ENCODE measurements at places on chromosomes 7 and 10.

DNA sequence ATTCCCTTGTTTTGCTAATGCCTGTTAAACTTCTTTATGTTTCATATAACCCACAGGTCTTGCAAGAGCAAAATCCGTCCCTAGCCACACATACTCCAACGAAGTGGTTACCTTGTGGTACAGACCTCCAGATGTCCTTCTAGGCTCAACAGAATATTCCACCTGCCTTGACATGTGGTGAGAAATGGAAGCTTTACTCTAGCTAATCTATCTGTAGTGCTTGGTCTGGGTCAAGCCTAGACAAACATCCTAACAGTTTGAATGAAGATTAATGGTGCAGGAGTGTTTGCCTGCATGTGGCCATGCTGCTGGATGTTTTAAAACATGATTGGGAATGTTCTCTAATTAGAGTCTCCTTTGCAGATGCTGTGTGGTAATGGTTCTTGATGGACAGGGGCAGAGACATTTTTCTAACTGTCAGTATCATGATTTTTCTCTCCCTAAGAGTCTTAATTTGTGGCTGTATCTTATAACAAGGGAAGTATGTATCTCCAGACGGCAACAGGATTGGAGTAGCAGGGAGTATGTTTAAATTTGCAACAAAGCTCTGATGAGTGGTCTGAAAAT, 308.5 kb upstream of the FZD1 start:
- no peak for DNase-seq

- DNase-seq: no peak
Measured at GRCh38 chr7:83588602-83589240, 60.2 kb downstream of the SEMA3E start.

GRCh38 chr10:122567056-122567660, 6.6 kb downstream of the DMBT1 start:
- no peak for DNase-seq

- DNase-seq: no peak
Measured at GRCh38 chr7:130365511-130366441, 14.5 kb upstream of the CPA1 start.

- peak; percentile 26 for DNase-seq
Measured at GRCh38 chr7:106056513-106057203, 55.5 kb downstream of the SYPL1 start.

GRCh38 chr7:76343294-76343930, 15.4 kb downstream of the YWHAG start:
- no peak for DNase-seq

GRCh38 chr7:91752102-91752501, 128.4 kb downstream of the MTERF1 start:
- no peak for DNase-seq

DNA sequence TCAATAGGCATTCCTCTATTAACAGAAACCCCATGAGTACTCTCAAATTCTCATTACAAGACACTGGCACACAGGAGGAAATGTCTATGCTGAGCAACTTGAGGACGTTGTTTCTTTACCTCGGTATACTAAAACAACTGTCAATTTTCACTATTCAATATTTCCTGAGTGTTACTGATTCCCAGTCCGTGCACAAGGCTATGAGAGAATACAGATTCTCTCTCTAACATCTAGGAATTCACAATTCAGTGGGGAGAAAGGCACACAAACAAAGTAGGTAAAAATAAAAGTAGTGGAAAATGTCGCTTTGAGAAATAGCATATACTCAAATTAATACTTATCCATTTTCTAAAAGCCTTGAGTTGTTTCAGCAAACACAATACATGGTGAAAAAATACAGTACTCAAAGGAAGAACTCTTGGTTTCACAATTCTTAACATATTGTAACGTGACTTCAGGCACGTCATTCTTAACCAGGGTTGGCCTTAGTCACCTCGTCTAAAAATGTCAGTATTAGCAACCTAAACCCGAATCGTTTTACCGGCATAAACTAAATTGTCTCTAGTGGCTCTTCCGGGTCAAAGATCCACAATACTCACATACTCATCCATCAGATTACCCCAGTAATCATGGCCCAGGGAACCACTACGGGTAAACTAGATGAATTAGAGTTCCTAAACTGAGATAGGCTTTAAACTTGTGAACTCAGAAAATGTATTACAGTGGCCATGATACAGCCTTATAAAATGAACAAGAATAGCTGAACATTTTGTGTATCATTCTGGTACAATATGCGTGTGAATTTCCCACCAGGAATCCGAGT, 1.5 kb downstream of the IPMK start:
- no peak for DNase-seq

DNA sequence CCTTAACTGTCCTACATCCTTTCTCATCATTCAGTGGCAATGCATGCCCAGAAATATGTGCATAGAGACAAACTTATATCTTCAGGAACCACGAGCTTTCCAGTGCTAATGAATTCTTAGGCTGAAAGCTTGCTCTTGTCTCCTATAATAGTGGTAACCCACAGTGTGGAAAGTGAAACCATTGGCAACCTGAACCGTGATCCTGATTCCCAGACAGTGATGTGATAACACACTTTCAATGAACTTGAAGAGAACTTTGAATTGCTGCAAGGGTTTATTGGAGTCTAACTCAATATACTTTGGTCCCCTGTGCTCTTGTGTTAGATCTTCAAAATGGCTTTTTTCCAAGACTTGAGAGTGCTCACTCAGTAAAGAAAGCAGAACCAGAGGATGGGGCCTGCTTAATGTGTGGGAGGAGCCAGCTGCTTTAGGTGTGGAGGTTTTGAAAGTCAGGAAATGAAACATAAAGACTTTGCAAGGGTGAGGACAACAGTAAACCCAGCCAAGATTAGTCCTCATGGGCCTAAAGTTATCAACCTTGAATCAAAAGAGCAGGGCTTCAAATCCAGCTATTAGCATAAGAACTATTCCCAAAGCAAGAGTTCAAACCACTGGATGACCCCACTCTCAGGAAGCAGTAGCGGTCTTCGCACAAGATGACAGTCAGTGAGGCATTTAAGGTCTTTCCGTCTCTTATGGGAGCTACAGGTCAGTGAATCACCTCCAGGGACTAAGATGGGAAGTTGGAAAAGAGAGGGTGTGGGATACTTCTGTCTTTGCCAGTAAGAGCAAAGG, 332.4 kb upstream of the NRP1 start:
- DNase-seq: no peak

DNA sequence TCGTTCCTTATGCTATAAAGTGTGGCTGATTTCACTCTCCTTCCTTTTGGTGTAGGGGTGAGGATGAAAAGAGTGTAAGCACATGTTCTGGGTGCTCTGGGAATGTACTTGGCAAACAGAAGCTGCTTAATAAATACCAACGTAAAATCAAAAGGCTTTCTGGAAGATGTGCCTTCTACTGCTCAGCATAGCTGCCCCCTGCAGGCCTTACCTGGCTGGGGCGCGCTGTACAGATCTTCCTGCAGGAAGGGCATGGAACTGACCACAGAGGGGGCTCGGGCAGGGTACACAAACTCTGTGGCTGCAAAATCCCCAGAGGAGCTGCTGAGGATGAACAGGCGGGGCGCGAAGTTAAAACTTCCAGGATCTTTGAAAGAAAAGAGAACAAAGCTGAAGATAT, 169.4 kb downstream of the SVIL start:
- DNase-seq: no peak

DNA sequence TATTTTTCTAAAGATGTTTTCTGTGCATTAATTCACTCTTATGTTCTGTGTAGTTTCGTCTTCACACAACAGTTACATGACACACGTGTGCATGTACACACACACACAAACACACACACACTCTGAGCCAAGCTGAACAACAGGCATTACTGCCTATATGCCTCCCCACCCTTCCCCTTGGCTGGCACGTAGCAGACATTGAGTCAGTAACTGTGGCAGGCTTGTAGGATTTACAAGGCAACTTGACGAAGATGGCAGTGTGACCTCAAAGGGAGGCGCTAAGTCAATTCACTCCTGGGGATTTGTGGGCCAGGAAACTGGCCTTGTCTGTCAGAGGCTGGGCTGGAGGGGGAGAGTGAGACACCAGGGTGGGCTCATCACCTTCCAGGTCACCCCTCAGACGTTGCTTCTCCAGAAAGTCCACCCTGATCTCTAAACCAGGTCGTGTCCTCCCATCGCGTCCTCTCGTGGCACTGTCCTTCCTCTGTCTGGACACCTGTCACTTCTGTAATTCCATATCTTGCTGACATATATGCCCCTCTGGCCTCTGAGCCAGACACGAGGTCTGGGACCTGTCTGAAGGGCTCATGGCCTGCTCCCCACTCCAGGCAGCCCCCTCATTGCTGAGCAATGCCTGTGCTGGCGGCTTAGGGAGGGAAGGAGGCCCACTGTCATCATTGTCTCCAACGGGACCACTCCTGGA, 41.1 kb upstream of the INPP5A start:
- DNase-seq: no peak

- no peak for DNase-seq
Measured at GRCh38 chr10:15419279-15419874, 48.3 kb upstream of the FAM171A1 start.

GRCh38 chr10:37478381-37478780, 353.0 kb downstream of the ANKRD30A start:
- no peak for DNase-seq

DNA sequence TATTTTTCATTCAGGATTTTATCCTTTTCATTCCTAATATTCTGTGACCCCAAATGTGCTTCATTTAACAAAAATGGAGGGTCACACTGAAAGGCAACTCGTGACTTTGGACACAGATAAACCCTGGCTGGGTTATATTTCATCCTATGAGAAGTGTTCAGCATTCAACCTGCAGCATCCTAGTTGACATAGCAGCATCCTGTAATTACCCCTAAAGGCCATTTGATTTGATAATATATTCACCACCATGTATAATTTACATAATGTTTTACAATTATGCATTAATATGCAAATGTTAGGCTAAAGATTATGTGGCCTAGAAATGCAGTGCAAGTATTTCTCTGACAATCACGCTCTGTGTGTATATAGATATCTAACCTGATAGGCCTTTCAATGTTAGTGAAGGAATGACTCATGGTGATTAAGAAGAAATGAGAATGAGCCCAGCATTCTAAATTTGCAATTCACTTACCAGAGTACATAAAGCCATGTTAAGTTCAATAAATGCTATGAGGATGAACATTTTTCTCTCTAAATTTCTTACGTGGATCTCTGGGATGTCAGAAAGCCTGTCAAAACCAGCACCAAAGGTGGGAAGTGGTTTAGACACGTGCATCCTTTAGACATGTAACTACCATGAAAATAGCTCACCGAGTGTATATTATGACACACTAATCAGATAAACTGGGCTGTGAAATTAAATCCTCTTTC, 337.7 kb upstream of the AOAH start:
- no peak for DNase-seq

DNA sequence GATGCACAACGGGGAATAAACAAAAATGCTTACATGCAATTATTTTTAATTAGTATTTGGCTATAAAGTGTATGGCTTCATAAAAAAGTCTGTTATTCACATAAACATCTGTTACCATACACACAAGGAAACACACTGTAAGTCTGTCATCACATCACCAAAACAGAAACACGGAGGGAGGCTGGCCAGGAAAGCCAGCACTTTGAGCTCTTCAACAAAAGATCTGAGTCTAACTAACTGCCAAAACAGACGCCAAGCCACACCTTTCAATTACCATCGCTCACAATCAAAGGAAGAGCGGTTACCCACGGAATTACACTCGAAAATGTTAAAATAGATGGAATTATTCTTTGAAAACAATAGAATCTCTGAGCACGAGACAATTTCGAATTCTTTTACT, 49.2 kb upstream of the MGMT start:
- no peak for DNase-seq

DNA sequence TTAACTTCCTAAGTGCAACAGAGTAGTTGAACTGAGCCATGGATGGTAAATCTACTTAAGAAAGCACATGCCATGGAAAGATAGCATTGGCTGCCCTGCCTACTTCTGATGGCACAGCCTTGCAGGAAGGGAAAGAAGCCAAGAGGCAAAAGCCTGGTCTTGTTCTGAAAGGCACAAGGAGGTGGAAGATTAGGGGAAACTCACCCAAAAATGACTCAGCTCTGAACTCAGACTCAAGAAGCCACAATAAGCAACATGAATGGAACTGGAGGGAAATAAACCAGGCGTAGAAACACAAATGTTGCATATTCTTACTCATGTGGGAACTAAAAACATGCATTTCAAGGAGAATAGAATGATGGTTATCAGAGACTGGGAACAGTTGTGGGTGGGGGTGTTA, 20.8 kb upstream of the ALOX5 start:
- no peak for DNase-seq

- DNase-seq: no peak
Measured at GRCh38 chr10:112763916-112764520, 186.0 kb upstream of the TCF7L2 start.

DNA sequence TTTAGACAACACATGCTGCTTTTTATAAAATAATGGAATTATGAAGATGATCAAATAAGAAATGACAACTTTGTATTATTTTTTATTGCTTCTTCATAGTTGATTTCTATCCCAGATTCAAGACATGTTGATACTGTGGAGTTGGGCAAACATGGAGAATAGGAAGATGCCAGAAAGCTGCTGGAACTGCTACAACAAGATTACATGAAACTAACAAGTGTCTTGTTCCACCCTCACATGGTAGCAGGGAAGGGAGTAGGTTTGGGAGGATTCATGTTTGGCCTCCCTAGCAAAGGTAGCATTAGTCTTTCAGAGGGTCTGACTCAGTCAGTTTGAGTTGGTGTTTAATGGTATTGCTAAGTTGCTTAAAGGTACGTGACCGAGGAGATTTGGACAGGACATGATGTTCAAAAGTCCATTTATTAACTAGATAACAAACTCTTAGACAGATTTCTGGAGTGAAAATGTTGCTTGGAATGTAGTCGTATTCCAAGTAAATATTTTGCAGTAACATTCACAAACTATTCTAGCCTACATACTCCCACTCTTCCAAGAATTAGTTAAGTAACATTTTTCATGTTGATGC, 33.1 kb downstream of the PRR15 start:
- DNase-seq: no peak

GRCh38 chr10:15345450-15345849, 25.6 kb downstream of the FAM171A1 start:
- DNase-seq: no peak

- DNase-seq: no peak
Measured at GRCh38 chr7:57482-58255, 134.7 kb upstream of the FAM20C start.

DNA sequence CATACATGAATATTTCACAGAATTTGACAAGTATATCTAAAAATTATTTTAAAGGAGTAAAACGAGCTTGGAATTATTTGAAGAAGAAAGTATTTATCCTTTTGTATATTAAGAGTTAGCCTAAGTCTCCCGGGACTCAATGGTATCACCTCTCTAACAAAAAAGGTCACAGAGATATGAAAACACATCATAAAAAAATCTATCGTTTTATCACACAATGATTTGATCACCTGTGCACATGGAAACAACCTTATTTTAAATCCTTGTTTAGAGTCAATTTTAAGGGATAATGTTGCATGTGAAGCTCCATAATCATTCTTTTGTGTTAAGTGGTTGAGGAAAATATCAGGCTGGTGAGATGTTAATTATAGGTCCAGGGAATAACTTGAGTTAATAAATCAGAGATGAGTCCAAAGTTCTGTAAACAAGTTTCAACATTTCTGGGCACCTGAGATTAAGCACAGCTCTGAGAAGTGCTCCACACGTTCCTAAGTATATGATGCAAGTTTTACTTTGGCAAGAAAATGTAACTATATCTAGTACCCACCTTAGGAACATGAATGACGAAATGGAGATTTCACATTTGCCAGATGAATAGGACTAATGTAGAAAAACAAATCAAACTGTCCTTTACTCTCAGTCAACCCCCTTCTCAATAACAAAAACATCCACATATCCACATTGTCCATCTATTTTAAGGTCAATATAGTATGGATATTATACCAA, 148.5 kb upstream of the AKR1E2 start:
- DNase-seq: no peak

All from stimulated activated CD8-positive, alpha-beta memory T cell treated with anti-CD3 and anti-CD28 coated beads, Interleukin-2, amount 100 ng/mL, for 1 hour (primary cell).